GF-D8 (cell line): ENCODE measurements at places on chromosomes 7 and 10.

DNA sequence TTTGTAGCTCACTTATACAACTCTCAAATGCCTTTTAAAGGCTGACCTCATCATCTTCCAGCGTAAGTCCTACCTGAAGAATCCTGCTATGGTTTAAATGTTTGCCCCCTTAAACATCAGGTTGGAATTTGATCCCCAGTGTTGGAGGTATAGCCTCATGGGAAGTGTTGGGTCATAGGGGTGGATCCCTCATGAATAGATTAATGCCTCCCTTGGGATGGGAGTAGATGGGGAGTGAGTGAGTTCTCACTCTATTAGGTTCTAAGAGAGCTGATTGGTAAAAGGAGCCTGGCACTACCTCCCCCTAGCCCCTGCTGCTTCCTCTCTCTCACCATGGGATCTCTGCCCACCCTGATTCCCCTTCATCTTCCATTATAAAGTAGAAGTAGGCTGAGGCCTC lies 285.6 kb downstream of the FZD1 start:
- DNase-seq, result no peak

DNA sequence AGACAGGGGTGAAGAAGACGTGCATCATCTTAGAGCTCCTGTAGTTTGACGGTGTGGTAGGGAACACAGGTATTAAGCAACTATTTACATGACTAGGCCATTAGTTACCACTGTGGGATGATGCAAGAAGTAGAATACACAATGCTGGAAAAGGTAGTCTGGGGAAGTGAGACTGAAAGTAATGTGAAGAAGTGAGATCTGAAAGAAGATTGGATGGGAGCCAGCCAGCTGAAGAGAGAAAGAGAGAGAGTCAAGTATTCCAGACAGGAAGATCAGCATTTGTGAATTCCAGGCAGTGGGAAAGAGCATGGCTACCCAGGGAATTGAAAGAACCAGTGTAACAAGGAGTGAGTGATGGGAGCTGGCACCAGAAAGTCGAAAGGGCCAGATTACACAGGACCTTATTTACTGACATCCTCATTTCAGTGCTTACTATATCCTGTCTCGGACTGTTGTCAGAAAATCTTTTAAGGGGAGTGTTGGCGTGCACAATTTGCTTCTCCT lies 4.0 kb upstream of the CFAP58 start:
- DNase-seq, result peak; percentile 40

DNA sequence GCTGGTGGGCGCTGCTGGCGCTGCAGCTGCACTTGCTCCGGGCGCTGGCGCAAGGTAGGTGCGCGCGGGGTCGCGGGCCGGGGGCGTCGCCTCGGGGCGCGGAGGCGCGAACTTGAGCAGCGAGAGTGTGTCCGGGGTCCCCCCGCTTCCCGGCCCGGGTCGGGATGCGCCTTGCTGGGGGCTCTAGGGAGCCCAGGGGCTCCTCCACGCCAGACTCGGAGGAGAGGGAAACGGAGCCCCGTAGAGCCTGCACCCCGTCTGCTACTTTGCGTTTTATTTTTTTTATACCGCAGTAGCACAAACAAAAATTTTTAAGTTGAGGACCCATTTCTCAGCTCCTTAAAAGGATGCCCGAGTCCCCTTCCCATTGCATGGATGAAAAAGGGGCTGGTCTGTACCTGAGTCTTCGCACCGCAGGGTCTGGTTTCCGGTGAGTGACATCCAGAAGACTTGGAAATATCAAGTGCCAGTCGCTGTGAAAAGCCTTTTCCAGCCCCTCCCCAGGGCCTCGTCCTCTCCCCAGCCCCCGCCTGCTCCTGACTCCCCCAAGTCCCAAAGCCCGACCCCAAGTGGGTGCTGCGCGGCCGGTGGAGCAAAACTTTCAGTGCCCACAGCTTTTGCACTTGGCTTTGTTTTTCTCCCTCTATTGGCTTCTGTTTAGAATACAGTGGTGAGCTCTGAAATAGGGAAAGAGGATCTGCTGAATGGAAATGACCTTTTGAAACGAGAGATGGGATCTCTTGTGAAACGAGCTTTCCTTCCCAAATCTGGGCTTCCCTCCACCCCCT lies 973 bp downstream of the SDK1 start:
- no peak for DNase-seq

GRCh38 chr10:26222563-26222962 lies 6.0 kb downstream of the GAD2 start:
- DNase-seq, result no peak

DNA sequence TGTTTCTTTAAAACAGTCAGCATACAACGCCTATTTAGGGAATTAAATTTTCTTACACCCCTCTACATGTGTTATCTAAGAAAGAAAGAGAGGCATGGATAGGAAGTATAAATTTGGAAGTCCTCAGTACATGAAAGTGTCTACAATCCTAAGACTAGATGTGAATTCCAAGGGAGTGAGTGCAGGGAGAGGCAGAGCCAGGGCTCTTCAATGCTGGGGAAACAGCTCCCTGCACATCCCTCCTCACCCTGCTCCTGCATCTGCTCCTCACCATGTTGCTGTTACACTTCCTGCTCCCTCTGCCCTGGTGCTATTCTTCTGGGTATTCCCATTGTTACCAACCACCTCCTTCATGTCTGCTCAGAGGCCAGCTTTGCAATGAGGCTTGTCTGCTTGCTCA lies 229.1 kb upstream of the AKR1E2 start:
- no peak for DNase-seq

- no peak for DNase-seq
Observed at GRCh38 chr10:119801176-119801575, 71.5 kb downstream of the MCMBP start.

DNA sequence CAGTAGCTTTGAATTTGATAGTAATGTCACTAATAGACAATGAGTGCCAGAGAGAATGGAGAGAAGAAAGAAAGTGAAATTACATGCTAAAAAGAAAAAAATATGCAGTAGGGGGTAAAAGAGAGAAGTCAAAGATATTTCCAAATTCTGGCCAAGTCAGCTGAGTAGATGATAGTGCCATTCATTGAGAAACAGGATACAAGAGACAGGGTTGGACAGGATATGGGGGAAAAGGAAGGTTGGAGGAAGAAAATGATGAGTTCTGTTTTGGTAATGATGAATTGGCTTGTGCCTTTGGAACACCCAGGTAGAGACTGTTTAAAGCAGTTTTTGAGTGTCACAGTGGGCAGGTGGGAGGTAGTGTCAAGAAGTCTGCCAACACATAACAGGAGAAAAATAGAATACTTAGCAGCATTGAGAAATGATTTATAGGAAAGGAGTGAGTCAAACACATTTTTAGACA lies 78.3 kb downstream of the LRRC17 start:
- DNase-seq, result peak; percentile 66

DNA sequence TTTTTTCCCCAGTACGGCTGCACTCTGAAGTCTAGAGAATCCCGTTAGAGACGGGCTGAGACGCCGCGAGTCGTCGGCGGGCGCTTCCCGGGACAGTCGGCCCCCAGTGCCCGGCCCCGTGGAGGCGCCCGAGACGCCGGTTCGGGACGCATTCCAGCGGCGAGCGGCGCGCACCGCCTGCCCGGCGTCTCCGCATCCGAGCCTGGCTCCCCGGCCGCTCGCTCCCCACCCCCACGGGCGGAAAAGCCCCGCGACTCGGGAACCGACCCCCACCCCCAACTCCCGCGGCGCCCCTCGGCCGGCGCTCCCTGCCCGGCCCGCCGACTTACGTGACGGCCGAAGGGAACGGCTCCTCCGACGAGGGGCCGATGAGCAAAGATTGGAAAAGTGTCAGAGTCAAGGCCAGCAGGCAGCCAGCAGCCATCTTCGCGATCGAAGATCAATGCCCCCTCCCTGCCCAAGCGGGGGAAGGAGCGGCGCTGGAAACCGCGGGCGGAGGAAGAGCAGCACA lies 486 bp downstream of the CACNA2D1 start:
- DNase-seq, result no peak

DNA sequence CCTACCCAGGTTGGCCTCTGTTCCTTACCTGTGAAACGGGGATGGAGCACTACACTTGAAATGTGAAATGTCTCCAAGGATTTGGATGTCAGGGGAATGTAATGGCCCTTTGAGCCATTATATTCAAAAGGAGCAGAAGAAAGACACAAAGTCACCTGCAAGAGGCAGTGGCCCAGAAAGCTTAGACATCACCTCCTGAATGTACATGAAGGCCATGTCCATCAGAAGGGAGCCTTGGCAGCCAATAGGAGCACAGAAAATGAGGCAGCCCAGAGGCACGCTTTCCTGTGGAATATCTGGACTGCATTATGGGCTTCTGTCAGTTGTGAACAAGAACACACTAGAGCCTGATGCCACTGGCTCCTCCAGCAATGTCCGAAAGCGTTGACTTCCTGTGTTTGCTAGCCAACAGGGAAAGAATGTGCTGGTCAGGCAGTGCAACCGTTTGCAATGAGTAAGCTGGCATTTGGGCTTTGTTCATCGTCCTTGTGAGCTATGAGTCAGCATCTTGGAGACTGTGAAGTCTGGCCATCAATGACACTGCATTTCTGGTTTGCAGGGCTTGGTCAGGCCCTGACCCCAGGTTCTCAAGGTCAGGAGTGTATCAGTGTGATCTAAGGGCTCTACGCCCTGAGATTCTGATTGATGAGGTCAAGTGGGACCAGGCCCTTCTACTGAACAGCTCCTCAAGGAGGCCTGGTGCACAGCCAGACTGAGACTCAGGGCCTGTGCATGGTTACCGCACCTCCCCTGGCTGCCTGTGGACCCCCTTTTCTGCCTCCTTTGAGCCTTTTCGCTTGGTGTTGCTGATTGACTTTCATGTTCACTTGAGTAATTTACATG lies 222.4 kb downstream of the RPS24 start:
- peak; percentile 40 for DNase-seq

GRCh38 chr7:44262031-44262430 lies 61.3 kb downstream of the YKT6 start:
- DNase-seq, result no peak

GRCh38 chr7:27091105-27091504 lies 4.7 kb downstream of the HOXA1 start:
- DNase-seq, result no peak

DNA sequence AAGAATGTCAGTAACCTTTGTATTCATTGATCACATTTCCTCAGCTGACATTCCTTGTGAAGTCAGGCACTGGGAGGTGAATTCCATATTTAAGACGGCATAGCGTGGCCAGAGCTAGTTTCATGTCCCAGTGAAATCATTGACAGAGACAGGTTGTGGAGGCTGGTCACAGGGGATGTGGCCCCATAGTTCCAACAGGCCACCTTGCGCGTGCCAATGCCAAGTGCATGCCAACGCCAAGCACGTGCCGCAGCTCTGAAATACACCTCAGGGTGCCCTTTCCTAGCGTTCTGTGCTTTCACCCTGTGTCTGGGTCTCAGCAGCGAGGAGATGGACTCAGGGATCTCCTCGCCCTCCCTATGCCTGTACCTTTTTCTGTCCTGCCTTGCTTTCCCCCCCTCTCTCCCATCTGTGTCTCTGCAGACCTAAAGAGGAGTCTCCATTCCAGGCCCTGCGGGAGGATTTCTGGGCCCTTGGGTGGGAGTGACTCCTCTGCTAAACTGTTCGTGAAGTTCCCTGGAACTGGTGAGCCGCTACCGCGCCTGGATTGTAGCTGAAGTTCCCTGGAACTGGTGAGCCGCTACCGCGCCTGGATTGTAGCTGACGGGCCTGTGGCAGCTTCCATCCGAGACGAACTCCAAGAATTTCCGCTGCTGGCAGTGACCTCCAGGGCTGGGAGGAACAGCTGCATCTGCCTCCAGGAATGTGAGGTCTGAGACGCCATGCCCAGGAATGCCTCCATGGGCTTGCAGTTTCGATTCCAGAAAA lies 19.7 kb downstream of the AQP1 start:
- no peak for DNase-seq

DNA sequence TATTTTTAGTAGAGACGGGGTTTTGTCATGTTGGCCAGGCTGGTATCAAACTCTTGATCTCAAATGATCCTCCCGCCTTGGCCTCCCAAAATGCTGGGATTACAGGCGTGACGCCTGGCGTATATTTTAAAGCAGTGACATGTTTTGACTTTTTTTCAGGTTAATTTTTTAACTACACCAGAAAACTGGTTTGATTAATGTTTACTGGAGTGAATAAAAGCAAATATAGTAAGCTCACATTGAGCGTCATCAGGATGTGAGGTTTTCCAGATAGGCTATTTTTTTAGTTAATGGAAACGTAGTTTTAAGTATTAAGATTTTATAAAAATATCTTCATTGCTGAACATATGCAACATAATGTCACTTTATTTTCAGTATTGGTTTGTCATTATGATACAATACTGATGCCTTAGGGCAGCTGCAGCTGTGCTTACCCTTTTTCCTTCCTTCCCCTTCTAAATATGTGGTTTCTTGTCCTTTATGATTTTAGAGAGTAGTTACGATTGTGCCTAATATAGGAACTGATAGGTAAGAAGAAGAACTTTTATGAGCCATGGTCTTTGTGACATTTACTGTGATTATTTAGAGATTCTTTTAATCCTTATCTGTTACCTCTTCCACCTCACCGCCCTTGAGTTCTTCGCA lies 37.3 kb downstream of the TMEM60 start:
- peak; percentile 47 for DNase-seq

- DNase-seq, result no peak
Observed at GRCh38 chr7:80412842-80413241, 99.0 kb downstream of the GNAT3 start.

DNA sequence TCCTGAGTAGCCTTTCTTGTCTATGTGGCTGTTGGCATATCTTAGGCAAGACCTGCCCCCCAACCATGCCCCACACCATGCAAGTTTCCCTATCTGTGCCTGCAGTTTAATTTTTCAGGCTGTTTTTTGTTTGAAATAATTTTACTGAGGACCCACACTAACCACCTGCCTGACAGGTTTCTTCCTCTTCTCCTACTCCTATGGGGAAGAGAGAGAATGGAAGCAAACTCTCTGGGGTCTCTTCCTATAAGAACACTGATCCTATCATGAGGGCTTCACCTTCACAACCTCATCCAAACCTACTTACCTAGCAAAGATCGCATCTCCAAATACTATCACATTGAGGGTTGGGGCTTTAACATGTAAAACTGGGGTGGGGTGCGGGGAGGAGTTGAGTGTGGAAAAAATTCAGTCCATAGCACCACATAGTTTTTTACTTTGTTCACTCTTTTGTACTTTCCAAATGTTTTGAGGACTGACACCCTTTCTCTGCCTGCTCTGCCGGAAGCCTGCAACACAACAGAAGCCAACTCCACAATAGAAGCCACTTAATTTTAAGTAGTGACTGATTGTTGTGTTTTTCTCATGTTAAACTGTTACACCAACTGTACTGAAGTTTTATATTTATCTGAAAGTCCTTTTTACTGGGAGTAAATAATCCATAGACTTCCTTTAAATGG lies 67.2 kb upstream of the CSTF2T start:
- no peak for DNase-seq

DNA sequence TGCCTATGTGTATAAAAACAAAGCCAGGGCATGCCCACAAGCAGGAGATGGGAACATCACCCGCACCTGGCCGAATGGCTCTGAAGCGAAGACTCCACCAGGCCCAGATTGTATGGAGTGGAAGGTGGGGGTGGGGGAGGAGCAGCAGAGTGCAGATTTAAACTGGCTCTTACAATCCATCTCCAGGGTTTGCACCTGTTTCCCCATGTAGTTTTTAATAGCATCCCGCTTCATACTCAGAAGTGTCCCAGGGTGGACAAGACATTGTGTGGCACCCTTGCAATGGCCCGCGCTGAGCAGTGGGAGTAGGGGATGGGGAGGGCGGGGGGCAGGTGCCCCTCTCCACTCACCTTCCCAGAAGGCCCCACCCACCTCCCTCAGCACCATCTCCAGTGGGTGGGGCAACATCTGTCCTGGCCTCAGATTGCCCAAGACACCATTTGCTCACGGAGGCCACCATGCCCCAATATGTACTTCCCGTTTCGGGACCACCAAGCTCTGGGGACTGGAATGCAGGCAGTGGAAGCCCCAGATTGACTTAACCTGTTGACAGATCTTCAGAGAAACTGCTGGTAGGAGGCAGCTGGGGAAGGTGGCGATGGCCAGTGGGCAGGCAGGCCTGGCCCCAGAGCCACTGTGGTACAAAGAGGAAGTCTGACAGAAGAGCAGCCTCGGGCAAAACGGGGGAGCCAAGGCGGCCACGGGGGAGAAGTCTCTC lies 23.0 kb downstream of the VSIR start:
- peak; percentile 54 for DNase-seq
